H7 (cell line): ENCODE measurements at places on chromosomes 11 and 22.

DNA sequence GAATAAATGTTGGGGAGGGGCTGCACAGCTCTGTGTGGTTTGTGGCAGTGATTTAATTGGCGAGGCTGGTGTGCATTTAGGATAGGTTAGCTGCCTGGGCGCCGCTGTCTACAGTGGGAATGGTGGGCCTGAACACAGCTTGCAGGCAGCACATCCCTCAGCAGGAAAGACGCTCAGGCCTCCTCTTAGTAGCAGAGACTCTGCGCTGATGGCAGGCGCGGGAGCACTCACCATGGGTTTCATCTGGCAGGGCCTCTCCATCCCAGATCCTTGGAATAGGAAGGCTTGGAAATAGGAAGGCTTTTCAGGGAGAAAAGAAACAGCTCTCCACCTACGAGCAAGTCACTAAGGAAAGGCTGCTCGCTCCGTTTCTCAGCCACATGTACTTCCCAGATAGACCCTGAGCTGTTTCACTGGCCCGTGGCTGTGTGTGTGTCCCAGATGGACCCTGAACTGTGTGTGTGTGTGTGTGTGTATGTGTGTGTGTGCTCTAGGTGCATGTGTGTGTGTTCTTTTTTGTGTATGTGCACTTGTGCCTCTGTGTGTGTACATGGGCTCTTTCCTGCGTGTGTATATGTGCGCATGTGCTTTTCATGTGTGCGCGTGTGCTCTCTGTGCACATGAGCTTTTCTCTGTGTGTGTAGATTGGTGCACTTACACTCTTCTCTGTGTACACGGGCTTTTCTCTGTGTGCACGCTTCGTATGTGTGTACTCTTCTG is 144.0 kb downstream of the TBC1D22A start:
- no peak for DNase-seq

GRCh38 chr11:68579455-68579854 is 104.9 kb upstream of the GAL start:
- DNase-seq, result no peak

GRCh38 chr22:32043391-32043790 is 330 bp downstream of the SLC5A1 start:
- DNase-seq, result no peak

GRCh38 chr11:111419641-111420327 is 40.7 kb upstream of the POU2AF1 start:
- no peak for DNase-seq

- DNase-seq, result no peak
These were observed 5.0 kb downstream of the ASCL2 start for GRCh38 chr11:2265396-2265795.

DNA sequence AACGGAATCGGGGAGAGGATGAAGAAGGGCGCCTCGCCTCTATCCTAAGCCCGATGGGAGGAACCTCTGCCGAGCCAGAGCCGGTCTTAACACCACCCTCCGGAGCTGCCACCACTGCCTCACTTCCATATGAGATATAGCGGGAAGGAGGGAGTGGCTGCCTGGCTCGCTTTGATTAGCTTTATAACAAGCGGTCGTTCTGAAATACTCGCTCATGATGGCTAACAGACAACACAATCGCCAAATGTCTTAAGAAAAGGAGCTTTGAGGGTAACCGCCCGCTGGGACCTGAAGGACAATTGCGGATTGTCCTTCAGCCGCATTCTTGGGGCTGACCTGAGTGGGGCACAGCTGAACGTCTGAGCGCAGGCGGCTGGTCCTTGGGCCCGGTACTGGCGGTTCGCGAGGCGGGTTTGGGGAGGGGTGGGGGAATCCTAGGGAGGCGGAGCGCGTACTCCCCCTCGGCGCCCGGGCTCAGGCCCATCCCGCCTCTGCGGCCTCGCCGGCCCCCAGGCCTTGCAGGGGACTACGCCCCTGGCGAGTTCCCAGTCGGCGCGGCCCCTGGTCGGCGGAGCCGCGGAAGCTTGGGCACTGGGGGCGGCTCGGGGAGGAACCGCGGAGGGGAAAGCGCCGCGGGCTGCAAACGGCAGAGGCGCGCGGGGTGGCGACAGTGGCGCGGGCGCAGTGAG is at the start of gene PLAAT5:
Gene PLAAT5, minus strand, starts transcription at position 617 of the 689 bp plus-strand sequence. Its CDS starts 133 bp downstream, at position 484.
- peak; percentile 83 for DNase-seq

DNA sequence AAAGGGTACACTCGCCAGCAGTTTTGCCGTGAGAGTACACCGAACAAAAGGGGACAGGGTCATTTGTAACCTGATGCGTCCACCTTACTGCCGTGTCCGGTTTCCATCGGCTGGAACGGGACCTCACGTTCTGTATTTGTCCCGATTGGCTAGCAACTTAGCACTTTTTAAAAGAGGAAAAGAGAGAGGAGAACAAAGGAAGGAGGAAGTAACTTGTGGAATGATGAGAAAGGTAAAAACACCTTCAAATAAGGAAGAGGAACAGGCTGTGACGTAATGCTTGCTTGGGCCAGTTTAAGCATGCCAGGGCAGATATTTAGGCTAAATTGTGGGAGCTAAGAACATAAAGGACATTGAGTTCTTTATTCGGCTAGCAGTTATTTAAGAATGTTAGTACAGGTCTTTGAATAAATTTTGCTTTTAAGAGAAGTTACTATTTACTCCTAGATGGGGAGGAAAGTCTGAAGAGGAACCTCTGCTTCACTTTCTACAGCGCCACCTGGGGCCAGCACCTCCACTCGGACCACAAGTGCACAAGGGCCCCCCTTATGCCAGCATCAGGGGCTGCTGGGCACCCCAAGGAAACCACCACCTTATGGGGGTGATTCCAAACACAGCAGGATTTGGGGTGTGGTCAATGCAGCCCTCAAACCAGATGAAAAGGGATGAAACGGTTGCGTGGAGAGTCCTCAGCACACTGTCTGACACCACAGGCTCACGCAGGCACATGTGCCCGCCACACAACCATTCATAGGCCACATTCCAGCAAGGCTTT is 5.8 kb downstream of the ARSA start:
- peak; percentile 56 for DNase-seq

- DNase-seq, result peak; percentile 92
These were observed at the start of gene TP53I11 for GRCh38 chr11:44950625-44951476. TSS of gene TP53I11 (minus strand) at chr11:44950883. CDS start at chr11:44938335, 12,548 bp downstream.

DNA sequence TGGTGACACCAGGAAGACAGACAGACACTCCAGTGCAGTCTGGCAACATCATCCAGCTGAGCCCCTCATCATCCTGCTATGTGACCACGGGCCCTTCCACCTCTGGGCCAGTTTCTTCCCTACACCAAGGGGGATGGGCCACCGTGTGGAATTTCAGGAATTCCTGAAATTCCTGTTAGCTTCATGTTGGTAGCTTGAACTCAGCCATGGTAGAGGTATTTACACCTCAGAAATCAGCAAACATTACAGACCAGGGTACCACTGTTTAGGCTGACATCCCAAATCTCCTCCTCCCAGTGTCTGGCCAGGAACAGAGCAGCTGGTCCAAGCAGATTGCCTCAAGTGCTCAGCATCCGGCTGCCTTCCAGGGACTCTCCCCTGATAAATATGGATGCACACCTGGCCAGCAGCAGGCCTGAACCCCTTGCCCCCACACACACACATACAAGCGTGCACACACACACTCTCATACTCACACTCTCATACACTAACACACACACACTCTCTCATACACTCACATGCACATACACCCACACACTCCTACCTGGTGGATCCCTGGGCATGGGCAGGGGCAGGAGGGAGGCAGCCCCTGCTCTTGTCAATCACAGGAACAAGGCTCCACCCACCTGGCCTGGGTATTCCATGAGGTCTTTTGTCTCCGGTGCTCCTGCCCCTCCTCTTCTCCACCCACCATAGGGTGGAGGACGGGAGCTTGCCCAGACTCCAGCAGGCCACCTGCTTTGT is 85.2 kb downstream of the BUD13 start:
- DNase-seq, result peak; percentile 82

- no peak for DNase-seq
These were observed 3.8 kb downstream of the ZBTB16 start for GRCh38 chr11:114063149-114063828.

- no peak for DNase-seq
These were observed 21.8 kb upstream of the NAV2 start for GRCh38 chr11:19690885-19691284.

DNA sequence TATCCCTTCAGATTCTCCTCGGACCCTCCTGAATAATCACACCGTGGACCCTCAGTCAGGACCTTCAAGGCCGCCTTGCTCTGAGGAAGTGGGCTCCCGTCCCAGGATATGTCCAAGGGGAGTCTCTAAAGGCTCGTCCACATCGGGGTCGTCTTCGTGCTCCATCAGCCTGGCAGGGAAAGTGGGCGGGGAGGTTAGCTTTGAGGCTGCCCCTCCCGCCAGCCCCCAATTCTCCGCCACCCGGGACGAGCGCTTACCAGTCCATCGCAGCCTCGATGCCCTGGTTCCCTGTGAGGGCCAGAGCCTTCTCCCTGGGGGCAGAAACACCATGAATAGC is 472 bp downstream of the UBXN1 start:
- no peak for DNase-seq

DNA sequence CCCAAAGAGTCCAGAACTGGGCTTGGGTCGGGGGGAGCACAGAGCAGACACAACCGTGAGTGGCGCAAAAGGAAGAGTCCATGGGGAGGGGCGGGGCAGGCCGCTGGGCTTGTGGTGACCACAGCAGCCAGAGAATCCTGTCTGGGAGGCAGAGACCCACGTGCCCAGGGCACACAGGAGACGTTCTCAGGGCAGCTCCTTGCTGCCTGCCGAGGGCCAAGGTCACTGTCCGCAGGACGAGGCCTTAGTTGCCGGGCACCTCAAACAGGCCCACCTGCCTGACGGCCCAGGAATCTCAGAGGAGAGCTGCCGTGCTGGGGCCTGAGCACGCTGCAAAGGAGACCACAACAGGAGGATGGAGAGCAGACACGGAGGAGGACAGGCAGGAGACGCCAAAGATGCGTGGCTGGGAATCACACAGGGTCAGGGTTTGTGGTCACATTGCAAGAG is 87.8 kb downstream of the MYEOV start:
- no peak for DNase-seq

GRCh38 chr11:22130462-22131053 is 62.3 kb upstream of the ANO5 start:
- DNase-seq, result no peak

DNA sequence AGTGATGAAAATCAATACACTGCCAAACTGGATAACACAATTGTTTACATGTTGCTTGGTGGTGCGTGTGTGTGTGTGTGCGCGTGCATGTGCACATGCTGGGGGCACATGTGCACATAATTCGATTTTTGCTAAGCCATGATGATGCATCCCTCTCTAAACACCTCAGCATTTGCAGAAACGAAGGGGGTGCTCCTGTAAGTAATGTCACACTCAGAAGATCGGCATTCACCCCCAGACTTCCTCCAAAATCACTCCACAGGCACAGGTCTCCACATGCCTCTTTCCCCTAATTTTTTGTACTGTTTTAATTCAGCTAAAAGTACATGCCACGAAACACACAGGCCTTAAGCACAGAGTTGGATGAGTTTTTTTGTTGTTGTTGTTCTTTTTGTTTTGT is 341.5 kb downstream of the SHANK2 start:
- no peak for DNase-seq

DNA sequence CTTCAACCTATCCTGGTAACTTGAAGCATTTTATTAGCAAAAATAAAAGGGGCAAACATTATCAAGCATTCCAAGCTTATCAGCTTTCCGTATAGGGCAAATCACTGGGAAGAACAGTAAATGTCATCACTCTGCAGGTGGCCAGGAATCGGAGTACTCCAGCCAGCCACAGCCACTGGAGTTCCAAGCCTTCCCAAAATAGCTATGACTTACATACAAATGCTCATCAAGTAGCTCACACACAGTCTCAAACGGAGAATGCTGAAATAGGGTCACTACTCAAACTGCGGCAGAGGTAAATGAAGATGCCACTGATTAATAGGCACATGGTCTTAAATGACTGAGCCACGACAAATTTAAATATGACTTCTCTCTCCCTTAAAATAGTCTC is 2.1 kb downstream of the USP28 start:
- peak; percentile 46 for DNase-seq

GRCh38 chr11:61551634-61552033 is 29.2 kb downstream of the SYT7 start:
- peak; percentile 61 for DNase-seq

DNA sequence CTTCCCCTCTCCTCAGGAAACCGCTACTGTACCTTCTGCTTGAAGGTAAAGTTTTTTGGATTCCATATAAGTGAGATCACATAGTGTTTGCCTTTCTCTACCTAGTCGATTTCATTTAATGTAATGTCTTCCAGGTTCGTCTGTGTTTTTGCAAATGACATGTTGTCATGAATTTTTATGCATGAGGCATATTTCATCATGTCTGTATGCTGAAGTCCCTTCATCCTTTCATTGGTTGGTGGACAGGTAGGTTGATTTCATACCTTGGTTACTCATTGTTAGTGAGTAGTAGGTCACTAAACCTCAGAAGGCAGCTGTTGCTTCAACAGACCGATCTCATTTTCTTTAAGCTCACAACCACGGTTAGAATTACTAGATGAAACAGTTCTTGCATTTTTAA is 60.3 kb downstream of the LRRC74B start:
- DNase-seq, result peak; percentile 28

GRCh38 chr11:121154486-121155314 is 53.7 kb downstream of the TECTA start:
- DNase-seq, result no peak

GRCh38 chr22:32880893-32881596 is 79.5 kb downstream of the TIMP3 start:
- peak; percentile 39 for DNase-seq

- no peak for DNase-seq
These were observed 109.8 kb downstream of the KCNQ1 start for GRCh38 chr11:2554338-2555207.

DNA sequence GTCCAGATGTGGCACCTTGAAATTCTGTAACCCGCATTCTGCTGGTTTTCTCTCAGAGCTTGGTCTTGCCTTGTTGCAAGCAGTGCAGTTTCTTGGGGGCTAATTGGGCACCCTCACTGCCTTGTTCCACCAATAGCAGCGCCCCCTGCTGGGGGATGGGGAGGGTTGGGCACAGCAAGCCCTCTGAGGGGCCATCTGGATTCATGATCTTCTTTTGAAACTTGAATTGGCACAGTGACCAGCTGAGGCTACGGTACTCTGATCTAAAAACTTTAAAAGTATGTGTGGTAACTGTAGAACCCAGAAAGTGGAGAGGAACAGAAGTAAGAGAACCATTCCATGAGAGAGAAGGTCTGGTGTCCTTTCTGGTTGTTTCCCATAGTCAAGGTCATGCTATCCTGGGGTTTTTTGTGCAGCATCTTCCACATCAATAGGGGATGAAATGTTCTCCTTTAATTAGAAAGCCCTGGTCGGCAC is 64.2 kb downstream of the MED15 start:
- peak; percentile 91 for DNase-seq

- no peak for DNase-seq
These were observed 116.8 kb downstream of the MED15 start for GRCh38 chr22:20624161-20624616.

GRCh38 chr11:76419896-76420295 is 24.9 kb upstream of the EMSY start:
- DNase-seq, result peak; percentile 70

GRCh38 chr11:78311702-78312371 is 105.8 kb downstream of the GAB2 start:
- DNase-seq, result no peak

- DNase-seq, result peak; percentile 64
These were observed 8.9 kb upstream of the NLRP6 start for GRCh38 chr11:269146-269890.
